ENCODE measurements at places on chromosomes 4 and X.
A peak's percentile ranks its signal among the peaks of the same experiment; 100 is the strongest.

GRCh38 chrX:70554081-70554480, 109.4 kb downstream of the DLG3 start:
- DNase-seq = no peak

DNA sequence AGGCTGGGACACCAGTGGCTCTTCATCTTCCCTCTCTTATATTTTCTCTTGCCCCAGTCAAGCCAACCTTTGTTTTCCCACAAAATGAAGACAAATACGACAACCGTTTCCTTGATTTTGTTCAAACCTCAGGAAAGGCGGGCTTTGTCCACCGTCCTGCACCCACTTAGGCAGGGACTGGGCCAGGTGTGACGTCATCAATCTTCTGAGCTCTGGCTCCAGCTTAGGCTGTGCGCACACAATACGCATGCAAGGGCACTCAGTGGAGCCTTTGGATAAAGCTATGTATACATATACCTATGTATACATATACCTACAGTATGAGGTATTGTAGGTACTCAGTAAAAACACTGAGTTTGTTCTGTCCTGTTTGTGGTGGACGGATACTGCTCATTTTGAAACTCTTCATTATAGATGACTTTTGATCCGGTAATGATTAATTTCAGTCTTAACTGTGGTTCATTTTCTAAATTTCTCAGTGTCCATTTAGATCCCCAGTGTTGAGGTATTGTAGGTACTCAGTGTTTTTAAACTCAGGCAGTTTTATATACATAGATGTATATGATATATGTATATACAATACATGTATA, 194.9 kb downstream of the MGST2 start:
- no peak for DNase-seq

- DNase-seq = no peak
These were observed 17.0 kb downstream of the ENOX2 start for GRCh38 chrX:130885996-130886395.

DNA sequence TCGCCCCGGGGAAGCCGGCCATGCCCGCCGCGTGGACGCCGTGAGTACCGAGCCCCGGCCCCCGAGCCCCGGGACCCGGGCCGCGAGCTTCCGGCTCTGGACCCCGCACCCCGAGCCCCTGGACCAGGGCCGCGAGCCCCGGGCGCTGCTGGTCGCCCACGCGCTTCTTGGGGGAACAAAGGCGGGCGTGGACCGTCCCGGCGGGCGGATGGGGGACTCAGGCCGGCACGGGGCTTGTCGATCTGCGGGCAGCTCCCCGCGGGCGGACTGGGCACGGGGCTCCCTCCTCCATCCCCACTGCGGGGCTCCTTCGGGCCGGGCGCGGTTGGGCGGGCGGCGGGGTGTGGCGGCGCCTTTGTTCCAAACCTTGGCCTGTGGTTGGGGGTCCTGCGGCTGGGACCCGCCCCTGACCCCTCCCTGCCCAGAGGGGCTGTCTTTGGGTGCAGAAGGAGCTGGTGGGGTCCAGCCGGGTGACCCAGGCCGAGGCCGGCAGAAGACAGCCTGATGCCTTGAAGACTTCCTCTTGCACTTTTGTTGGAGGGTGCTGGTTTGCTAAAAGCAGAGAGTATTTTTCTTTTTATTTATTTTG, 25.2 kb upstream of the ADD1 start:
- no peak for DNase-seq

DNA sequence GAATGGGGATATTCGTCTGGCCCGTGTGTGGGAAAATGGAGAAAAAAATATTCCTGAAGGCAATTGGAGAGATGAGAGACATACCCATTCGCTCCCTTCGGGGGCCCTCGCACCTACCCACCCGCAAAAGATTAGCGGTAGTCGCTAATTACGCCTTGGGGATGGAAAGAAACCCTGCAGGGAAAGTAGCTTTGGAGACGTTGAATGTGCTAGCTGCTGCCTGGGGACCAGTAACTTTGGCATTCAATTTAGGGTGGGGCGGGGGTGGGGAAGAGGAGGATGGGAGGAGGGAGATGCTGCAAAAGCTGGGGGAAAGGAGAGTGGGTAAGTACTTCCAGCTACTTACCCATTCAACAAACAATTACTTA, 407 bp upstream of the ZC4H2 start:
- DNase-seq = no peak

DNA sequence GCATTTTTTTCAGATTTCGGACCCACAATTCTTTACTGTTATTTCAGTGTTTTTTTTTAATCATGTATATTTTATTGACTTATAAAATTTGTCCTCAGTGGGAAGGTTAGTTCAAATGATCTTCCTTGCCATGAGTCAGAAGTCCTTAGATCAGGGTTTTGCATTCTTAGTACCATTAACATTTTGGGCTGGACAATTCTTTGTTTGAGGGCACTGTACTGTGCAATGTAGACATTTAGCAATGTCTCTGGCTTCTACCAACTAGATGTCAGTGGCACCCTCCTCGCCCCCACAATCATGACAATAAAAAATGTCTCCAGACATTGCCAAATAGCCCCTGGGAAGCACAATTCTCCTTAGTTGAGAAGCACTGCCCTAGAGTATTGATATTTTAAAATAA, 176.6 kb downstream of the VEGFC start:
- DNase-seq = no peak

DNA sequence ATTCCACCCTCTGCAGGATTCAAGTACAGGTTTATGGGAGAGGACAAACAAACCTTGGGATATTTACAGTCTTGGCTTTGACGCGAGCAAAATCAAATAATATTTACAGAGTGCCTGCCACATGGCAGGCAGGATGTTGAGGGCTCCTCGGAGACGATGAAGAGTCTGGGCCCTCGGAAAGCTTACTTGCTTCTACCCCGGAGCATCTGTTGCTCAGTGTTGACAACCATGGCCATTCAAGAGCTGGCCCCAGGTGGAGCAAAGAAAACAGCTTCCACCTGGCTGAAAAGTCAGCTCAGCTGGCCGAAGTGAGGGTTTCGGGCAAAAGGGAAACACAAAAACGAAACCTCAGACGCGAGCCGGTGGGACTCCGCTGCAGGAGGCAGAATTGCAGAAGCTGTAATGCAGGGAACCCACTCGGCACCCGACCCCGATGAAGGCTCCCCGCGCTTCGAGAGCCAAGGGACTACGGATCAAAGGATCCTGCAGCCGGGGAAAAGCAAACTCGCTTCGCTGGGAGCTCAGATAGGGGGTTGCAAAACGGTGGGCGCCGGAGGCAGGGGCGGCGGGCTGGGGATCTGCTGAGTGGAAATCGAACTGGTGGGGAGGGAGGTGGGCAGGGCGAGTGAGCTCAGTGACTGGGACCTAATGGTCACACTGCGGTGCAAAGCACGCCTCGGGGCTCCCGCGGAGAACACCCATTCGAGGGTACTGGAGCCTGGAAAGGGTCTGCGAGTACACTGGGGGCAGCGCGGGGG, 805 bp downstream of the ATP8A1 start:
- peak; percentile 19 for DNase-seq

DNA sequence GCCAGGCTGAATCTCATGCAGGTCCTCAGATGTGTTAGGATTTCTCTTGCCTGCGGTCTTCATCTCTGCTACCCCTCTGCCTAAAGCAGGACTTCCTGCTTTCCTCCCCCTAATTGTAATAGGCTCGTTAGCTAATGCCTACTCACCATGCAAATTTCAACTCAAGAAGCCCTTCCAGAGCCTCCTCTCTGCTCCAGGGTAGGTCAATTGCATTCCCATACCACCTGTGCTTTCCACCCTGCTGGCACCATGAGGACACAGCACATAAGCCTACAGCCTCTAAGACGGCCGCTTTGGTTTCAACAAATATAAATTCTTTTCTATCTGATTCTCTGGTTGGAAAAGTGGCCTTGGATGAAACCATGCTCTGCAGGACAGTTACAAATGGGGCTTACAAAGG, 93.9 kb downstream of the QDPR start:
- DNase-seq = no peak

- no peak for DNase-seq
These were observed 92.6 kb upstream of the KDR start for GRCh38 chr4:55218041-55218440.

GRCh38 chrX:69429339-69430015, 74.6 kb upstream of the NALF2 start:
- DNase-seq = no peak

DNA sequence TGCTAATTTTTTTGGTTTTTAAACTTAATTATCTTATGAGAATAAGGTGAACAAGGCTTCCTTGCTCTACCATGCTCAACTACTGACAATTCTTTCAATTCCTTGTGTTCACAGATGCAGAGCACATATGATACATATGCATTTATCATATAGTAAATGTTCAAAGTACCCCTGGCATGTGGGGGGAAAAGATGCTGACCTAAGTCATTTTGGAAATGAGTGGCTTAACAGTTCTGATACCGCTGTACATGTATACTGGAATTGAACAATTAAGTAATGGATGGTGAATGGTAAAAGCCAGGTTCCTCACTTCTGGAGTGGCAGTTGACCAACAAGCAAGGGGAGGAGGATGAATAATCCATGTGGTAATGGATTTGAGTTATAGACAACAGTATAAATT, 149.6 kb downstream of the NAF1 start:
- no peak for DNase-seq

GRCh38 chrX:49878128-49878833, 1.0 kb upstream of the USP27X start:
- DNase-seq = no peak

- DNase-seq = no peak
These were observed 456.0 kb upstream of the FAM241A start for GRCh38 chr4:111689214-111689613.

DNA sequence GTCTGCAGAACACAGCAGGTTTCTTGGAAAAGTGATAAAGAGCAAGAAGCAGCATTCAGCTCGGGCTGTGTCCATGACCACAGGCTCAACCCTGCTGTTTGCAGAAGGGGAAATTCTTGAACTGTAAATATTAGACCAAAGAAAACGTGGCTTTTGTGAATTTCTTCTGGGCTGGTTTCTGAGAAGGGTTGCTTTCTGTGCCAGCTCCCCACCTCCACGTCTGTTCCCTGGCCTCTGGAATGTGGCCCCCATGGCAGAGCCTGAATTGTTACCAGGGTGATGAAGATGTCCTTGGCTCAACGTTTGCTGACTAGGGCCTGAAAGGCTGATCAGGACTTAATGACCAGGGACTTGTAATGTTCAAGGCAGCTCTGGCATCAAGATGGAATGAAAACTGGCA, 116.0 kb downstream of the CPEB2 start:
- no peak for DNase-seq

DNA sequence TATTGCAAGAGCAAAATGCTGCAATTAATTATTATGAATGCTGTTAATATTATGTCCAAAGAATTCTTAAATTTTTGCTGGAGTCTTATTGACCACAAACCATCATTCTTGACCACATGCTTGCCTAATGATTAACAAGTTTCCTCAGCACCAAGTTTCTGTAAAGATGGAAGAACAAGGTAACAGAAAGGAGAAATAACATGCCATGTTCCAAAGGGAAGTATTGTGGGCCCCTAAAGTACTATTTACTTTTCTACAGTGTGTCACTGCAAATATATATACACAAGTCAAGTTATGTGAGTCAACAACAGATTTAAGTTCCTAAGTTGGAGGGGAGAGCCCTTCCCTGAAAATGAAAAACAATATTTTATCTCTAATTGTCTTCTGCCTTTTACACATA, 20.6 kb downstream of the FAM47E start:
- no peak for DNase-seq

DNA sequence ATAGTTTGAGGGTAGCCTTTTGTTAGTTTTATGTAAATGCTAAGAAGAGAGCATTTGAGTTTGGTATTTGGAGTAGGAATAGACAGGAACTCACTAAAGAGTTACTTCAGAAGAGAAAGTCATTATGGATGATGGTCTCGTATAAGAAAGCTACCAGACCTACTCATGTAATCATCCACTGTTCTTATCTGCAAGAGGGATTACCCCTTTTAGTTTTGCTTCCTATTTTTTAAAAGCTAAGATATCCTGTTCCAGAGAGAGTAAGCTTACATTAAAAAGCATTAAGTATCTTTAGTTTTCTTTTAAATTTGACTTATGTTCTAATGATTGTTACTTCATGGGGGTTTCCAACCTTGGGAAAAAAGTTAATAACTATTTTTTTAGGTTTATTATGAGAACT, 12.5 kb upstream of the ART3 start:
- DNase-seq = no peak

DNA sequence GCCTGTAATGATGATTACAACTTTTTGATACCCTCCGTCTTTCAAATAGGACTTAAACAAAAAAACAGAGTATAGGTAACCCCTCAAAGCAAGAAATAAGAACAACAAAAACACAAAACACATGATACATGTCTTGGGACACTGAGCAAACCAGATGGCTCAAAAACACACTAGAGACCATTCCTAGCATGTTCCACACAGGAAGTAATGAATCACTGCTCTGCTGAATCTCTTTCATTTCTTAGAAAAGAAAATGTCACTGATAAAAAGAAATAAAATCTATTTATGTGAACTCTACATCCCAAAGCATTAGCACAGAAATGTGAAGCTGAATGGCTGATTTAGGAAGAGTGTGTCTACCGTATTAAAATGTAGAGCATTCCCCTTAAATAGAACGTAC, 134.5 kb upstream of the IL15 start:
- DNase-seq = no peak

- no peak for DNase-seq
These were observed 121.0 kb downstream of the PPA2 start for GRCh38 chr4:105352826-105353225.

DNA sequence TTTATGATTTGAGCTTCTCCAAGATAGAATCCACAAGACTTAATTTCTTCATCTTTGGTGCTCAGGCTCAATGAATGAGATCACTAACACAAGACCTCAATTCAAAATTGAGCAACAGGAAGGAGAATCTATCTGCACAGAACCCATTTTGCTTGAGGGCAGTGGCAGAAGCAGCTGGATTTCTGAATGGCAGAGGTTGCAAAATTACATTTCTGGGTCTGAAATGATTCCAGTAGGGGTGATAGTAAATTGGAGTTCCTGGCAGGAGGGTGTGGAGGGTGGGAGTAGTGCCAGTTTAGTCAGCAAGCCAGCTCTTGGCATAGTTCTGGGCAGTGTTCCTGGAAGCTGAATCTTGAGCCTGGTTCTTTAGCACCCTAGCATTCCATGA, 281.1 kb downstream of the SLC7A11 start:
- no peak for DNase-seq

DNA sequence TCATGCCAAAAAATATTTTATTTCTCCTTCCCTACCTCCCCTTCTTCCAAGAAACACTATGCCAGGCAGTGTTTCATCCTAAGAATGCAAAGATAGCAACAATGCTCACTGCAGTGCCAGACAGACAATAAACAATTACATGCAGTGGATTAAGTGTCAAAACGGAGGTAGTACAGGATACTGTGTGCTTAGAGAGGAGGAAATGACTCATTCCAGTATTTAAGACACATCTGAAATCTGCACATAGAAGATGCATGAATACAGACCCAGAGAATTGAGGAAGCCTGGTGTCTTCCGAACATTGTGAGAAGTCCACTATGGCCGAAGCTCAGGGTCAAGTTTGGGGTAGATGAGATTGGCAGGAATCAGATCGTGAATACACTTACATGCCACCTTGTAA, 326.4 kb downstream of the PPP3CA start:
- no peak for DNase-seq

GRCh38 chr4:3802571-3803474, 36.6 kb downstream of the ADRA2C start:
- DNase-seq = no peak
